ENCODE measurements at places on chromosomes 3 and 15. TPM values are rescaled to one million over a fixed set of nuclear protein-coding genes. Genes with fewer than 3 reads are reported as not detected.

LSAMP gene
- total RNA-seq, result 3.2 TPM

TEX264 gene
- total RNA-seq, result 45.6 TPM

P2RY13 gene
- not detected for total RNA-seq

P2RY14 gene
- total RNA-seq, result not detected

ST6GAL1 gene
- total RNA-seq, result 10.8 TPM

PSTPIP1 gene
- total RNA-seq, result 10.2 TPM

KBTBD12 gene
- total RNA-seq, result under 0.01 TPM

IL20RB gene
- total RNA-seq, result 0.91 TPM

LRTM1 gene
- total RNA-seq, result not detected

CLDN16 gene
- total RNA-seq, result not detected

REC114 gene
- total RNA-seq, result not detected

IP6K2 gene
- 47.2 TPM for total RNA-seq

SMC4 gene
- 93.5 TPM for total RNA-seq

CSPG5 gene
- 0.11 TPM for total RNA-seq

CCDC80 gene
- 1,114 TPM for total RNA-seq

CLRN1 gene
- total RNA-seq, result not detected

GOLGA8J gene
- total RNA-seq, result 0.52 TPM

CPLX3 gene
- not detected for total RNA-seq

PDZRN3 gene
- 50.9 TPM for total RNA-seq

CPEB1 gene
- 36.4 TPM for total RNA-seq
